Inflammatory macrophage treated with lipopolysaccharide for 1 hour (primary cell): ENCODE measurements at places on chromosomes 4 and X.

GRCh38 chrX:136711147-136711546 lies 63.2 kb downstream of the CD40LG start:
- DNase-seq, result peak; percentile 20

GRCh38 chr4:52250154-52250553 lies 199.1 kb downstream of the SPATA18 start:
- no peak for DNase-seq

DNA sequence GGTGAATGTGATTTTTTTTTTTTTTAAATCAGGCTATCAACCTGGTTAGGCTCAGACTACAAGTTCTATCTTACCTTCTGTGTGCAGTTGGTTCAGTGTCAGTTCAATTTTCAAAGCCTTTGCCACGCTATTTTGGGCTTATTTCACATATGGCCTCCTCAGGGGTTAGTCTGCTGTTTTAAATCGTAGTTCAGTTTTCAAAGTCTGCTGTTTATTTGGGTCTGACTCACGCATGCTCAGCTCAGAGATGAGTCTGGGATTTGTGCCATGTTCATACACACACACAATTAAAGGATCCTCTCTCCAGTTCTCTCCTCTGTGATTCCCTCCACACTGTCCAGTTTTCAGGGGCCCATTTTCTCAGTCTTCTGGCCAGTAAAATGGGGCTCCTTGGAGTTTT lies 32.3 kb upstream of the ZFX start:
- no peak for DNase-seq

DNA sequence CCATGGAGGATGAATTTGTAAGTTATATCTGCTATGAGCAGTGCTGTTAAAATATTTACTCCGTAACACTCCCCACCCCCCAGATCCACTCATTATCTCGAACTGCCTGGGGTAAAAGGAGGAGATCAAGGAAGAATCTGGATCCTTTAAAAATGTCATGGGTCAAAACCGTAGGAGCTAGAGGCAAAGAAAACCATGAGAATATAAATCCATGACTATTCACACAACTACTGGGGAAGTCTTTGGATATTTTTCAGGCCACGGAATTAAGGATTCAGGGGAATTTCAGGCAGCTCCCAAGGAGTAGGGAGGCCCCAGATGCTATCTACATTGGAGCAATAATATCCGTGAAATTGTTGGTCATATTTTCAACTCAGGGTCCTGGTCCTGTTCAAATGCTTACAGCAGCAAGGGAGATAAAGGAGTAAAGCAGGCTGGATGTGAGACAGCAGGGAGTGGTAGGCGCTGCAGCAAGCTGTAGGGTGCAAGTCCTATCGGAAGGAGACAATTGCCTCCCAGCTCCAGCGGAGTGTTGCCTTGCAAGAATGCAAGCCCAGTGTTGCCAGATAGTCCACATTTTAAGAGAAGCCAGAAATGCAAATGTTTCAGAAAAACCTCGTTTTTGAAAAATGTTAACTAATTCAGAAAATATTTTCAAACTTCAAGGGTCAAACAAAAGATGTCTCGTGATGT lies 116.2 kb upstream of the KIT start:
- no peak for DNase-seq

- no peak for DNase-seq
Observed at GRCh38 chr4:20490734-20491133, 209.5 kb upstream of the PACRGL start.

- no peak for DNase-seq
Observed at GRCh38 chrX:118983513-118983912, 9.1 kb downstream of the LONRF3 start.

DNA sequence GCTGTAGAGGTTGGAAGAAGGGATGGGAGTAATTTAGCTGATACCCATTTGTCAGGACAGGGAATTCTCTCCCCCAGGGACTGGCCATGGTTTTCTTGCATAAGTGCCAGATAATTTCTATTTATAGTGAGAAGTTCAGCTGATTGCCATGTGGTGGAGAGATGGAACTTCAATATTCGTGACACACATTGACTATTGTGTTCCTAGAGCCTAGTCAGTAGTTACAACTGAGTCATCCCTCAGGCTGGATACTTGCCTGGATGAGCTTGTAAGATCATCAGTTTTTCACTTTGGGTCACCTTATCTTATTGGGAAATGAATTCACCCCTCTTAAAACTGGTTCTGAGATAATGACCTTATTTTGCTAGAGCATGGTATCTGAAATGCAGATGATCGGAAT lies 32.2 kb downstream of the CFAP299 start:
- no peak for DNase-seq

GRCh38 chr4:186587416-186588018 lies 32.1 kb upstream of the MTNR1A start:
- peak; percentile 65 for DNase-seq

DNA sequence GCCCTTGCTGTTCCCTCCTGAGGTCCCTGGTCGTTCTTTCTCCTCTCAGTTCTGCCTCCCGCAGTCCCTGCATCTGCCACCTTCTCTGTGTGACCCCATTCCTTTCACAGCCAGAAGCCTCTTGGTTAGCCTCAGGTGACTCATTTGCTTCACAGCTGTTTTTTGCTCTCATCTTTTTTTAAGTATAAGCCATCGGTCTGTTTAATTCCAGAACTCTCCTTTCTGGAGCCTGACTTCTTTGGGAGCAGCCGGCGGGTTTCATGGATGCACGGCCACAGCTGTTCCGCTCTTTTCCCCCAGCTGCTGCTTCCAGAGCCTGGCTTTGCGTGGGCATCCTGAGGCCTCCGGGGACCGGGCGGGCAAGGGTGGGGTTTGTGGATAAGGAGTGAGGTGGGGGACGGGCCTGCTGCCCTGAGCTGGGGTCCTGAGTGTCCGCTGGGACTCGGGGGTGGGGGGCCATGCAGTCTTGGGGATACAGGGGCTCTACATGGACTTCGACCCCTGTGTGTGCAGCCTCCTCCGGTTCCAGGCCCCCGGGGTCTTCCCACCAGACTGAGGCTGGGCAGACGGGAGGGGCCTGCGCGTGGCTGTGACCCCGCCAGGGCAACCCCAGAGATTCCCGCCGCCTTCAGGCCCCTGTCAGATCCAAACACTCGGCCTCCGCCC lies 46.7 kb downstream of the PCGF3 start:
- DNase-seq, result no peak

DNA sequence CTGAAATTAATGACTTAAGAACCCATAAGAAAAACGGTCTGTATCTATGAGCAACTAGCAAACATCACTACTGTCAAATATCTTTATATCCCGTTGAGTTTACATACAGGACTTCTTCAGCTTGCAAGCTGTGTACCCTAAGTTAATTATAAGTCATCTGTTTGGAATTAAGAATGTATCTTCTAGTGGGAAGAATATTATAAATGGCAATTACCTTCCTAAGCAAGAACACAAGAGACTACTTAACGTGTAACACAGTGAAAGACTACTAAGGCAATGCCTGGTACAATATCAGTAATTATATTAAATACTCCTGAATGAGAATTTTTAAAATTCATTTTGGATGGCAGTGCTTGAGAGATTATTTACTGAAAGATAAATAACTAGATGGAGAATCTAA lies 58.5 kb downstream of the ADGRA3 start:
- DNase-seq, result no peak

DNA sequence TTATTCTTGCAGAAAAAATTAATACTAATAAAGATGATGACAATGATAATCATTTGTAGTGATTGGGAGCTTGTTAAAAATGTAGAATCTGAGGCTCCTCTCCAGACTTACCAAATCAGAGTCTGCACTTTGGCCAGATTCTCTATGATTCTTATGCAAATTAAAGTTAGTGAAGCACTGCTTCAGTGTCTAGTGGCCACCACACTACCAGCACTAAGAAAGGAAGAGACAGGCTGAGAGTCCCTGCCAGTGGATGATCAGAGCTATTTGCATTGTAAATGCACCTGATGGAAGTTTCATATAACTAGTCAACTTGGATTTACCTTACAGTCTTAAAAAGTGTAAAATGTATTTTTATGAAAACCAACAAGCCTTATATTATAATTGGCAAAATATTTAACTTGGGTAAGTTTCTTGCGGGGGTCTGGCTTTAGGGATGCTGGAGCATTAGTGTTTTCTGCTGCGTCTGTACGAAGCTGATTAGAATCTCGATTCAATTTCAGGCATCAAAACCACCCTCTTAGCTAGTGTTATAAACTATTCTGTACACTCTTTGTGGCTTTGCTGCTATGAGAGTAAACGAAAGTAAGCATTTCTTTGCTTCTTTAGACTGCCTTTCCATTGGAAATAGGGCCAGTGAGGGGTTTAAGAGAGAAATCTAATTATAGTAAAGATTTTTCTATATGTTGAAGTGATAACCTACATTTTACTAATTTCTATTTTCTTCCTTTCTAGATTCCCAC lies 114.1 kb downstream of the TLL1 start:
- DNase-seq, result no peak

GRCh38 chrX:36445566-36445965 lies 526.0 kb downstream of the CFAP47 start:
- DNase-seq, result no peak
